ENCODE measurements at places on chromosomes 7 and 10.

DNA sequence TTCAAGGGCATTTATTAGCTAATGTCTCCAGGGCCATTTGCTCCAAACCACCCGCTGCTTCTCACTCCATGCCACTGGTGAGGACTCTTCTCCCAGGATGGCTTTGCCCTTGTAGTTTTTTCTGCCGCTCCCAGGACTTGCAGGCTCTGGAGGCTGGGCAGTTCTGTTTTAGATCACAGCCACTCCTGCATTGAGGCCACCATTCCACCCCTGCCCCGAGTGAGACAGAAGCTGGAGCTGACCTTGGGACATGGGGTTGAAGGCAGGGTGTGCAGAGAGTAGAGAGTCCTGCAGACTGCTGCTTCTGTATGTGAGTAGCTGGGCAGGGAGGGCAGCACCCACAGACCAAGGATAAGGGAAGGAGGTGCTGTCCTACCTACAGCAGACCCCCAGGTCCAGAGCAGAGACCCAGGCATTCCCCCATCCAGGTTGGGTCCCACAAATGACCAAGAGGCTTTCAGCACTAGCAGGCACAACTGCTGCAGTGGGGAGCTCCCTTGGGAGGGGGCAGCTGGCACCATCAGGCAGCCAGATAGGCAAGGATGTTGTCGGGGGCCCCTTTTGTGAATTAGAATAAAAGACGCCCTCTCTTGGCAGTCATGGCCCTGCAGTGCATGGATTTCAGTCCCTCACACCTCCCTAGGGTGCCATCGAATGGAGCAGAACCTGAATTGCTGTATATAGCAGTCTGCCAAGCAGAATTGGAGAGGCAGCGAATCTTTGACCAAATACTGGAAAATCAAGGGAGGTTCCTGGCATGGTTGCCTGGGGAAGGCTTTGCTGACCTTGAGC, 22.7 kb upstream of the ADCYAP1R1 start:
- no peak for DNase-seq

DNA sequence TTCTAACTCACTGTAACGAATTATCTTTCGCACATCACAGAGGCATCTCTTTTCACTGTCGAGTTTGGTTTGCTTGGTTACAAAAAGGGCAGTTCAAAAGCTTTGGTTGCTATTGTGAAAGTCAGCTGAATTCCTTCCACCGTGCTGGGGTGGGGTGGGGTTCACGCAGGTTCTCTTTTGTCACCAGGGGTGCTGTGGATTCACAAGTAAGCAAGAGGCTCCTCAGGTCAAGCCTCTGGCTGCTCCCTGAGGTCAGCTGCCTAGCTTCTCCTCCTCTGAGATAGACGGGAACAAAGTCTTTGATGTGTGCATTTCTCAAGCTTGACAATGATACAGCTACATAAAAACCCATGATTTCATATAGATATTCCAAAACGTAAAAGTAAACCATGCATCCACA, 47.7 kb downstream of the EGFR start:
- no peak for DNase-seq

DNA sequence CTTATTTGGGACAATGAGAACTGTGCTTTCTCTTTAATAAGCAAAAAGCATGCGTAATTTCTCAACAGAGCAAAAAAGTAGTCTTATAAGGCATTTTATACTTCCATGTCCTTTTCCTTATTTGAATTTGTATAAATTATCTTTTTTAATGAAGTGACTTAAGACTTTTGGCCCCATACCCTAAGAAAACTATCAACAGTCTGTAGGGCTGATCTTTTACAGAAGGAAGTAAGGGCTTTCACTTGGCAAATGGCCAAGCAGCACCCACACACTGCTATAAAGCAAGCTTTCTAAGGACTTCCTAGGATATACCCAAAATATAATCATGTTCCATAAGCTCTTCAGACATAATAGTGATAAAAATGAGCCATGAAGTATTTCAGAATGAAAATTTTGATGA, 3.4 kb downstream of the CRPPA start:
- no peak for DNase-seq

DNA sequence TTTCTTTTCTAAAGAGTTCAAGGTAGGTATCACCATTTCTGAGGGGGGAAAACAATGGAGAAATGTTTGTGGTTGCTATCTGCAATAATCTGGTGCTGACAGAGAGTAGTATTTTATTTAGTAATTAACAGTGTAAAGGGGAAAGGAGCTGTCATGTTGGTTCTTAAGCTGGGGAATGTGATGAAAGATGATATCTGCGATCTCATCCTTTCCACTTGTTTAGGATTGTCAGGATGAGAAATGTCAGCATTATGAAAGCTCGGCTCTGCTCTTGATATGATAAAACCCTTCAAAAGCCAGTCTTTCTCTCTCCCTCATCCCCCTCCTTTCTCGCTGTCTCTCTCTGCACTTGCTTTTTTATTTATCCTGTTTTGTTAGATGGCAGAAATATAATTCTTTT, 106.1 kb downstream of the POU6F2 start:
- no peak for DNase-seq

DNA sequence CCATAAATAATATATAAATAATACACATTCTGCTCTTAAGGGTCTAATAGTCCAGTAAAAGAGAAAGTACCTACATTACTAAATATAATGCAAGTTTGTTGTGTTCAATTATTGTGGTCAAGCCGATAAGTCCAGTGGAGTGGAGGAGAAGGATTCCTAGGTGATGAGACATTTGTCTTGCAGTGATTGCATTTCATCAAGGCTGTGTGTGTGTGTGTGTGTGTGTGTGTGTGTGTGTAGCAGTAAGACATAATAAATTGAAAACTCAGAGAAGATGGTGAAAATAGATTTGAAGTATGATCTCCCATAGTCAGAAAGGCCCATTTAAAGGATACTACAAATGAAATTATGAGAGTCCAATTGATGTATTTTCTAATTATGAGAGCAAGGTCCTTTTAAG, 192.5 kb upstream of the SEMA3C start:
- DNase-seq, result no peak
